ENCODE measurements at places on chromosomes 7 and 10. TPM values are rescaled to one million over a fixed set of nuclear protein-coding genes. Genes with fewer than 3 reads are reported as not detected.

FERD3L gene
- not detected for total RNA-seq

LIPA gene
- total RNA-seq: 15.6 TPM

DOCK4 gene
- 0.31 TPM for total RNA-seq

AQP1 gene
- total RNA-seq: 0.22 TPM

NRP1 gene
- 0.06 TPM for total RNA-seq

PODXL gene
- 0.47 TPM for total RNA-seq

DNA sequence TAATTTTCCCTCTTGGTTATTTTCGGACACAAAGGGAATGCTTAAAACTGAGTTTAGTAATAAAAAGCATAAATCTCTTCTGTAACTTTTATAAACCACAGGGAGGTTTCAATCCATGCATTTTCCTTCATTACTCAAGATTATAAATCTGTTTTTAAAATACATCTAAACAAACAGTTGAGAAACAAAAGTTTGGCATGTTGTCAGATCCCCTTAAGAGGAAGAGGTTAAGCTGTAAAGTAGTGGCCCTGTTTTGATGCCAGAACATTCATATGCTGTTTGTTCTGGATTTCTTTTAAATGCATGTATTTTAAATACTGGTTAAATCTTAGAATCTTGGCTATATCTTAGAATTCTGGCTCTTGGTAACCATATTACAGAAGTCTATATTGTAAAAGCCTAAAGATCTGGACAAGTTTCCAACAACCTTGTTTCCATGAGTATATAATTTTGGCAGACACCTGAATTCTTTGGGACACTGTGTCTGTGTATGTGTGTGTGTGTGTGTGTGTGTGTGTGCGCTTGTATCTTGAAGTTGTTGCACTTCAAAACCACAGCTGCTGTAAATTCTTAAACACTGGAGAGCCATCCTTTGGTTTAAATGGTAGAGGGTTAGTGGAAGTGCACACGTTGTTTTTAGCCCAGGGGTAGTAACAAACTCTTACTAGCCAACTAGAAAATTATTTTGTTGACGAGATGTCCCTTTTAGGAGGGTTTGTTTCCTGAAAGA lies 6.8 kb upstream of the SEMA4G start:
- no peak for DNase-seq

- no peak for DNase-seq
These were observed 32.0 kb downstream of the JAKMIP3 start for GRCh38 chr10:132097609-132098377.

DNA sequence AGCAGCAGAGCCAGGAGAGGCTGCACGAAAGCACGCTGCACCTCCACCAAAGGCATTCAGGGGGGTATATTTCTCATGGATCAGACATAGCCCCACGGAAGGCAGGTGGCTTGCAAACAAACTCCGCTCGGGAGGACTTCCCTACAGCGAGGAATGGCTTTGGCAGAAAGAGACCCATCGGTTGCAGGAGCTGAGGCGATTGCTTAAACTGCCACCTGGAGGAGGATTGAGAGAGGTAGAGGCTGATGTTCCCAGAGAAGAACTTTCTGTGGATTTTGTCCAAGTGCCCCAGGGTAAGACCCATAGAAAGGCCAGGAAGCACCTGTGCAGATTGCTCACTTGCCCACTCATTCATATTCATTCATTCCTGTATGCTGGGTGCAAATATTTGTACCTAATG lies 89.1 kb downstream of the NEUROD6 start:
- no peak for DNase-seq

GRCh38 chr7:23373151-23374004 lies 74.2 kb downstream of the MALSU1 start:
- no peak for DNase-seq

DNA sequence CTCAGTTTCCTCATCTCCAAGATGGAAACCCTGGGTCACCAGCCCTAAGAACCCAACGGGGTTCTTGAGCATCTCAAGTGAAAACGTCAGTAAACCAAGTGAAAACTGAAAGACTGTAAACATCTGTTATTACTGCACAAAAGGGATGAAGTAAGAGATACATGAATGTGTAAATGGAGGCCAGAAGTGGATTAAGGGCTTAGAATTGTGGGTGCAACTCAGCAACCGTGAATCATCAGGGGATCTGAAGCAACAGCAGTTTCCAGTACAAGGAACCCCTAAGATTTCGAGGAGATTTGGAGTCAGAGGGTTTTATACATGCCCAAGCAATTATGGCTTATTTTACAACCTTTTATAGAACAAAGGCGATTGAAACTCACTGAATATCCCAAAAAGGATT lies 95.7 kb upstream of the SVIL start:
- no peak for DNase-seq

- DNase-seq: no peak
These were observed 31.6 kb downstream of the ST7 start for GRCh38 chr7:116984917-116985316.

DNA sequence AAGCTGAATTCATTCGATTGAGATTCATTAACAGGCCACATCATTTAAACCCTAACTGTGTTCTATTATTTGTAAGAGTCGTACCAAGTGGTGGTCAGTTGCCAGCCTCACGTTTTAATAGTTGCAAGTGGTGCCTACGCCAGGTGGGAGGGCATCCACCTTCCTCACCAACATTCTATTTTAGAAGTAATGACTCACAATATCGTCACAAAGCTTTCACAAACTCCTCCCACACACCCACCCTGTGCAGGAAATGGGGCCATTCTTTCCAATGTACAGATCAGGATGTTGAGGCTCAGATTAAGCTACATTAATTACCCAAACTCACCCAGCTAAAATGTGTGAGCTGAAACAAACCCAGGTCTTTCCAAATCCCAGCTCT lies 77.3 kb upstream of the SAMD8 start:
- no peak for DNase-seq

- no peak for DNase-seq
These were observed 14.2 kb downstream of the DUSP5 start for GRCh38 chr10:110511734-110512449.

DNA sequence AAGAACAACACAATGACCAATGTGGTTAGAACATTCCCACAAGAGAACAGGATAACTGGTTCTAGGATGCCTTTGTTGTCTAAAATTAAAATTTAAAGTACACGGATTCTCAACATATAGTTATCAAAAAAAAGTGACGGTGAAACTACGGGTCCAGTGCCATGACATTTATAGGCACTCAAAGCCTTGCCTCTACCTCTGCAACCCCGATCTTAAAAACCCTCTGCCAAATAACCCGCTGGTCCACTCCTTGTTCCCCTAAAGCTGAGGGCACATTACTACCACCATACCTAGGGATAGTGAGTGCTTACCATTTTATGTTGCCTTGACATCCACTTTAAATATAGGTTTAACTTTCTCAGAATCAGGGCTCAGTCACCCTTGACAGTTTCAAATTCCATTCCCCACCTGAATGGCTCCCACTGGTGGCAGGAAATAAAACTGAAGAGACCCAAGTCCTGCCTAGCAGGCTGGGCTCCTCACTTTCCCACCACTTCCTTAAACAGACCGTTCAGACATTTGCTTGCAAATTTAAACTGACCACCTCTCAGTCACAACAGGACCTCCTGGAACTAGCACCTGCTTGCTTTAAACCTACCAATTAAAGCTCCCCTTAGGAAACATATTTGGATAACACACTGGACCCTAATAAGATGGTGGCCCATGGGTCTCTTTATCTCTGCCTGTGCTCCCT lies 169.9 kb upstream of the ASAH2 start:
- DNase-seq: no peak

DNA sequence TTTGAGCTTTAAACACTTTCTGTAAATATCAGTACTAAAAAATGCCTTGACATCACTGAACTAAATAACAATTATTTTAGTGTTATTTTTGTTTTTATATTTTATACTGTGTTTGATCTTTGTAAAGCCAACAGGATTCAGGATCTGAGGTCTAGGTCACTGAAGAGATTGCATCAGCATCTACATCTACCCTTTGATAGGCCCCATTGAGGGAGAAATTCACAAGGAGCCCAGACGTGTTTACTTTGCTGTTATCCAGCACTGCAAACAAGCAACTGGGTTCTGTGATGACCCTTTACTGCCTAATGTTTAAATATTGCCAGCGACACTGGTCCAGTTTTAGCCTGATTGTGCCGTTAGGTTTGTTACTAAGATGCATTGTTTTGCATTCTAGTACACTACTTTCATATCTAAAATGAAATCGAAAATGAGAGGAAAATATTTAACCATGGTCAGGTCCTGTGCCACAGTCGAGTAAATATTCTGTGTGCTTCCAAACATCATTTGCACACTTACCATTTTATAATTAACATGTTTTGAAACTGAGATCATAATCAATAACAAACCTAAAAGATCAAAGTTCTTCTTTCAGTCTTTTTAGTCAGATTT lies 48.7 kb downstream of the SP8 start:
- no peak for DNase-seq

DNA sequence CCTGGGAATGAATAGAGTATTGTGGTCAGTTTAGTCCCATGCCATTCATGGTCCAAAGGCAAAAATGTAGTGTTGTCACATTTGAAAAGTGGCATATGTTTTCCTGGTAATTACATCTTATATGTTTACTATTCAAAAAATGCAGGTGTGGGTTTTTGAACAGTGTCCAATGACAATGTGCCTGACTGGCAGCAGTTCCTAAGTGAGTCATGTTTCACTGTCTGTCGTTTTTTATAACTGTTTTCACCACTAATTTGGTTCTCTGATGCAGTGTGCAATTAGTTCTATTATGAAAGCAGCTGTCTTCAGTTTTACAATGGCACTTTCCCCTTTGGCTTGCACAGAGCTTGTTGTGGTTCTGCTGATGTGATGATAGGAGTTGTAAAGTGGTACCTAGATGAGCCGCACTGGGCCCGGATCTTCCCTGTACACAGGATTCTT lies 162.3 kb downstream of the SEM1 start:
- no peak for DNase-seq

- no peak for DNase-seq
These were observed 31.6 kb upstream of the CCDC71L start for GRCh38 chr7:106692450-106693051.

DNA sequence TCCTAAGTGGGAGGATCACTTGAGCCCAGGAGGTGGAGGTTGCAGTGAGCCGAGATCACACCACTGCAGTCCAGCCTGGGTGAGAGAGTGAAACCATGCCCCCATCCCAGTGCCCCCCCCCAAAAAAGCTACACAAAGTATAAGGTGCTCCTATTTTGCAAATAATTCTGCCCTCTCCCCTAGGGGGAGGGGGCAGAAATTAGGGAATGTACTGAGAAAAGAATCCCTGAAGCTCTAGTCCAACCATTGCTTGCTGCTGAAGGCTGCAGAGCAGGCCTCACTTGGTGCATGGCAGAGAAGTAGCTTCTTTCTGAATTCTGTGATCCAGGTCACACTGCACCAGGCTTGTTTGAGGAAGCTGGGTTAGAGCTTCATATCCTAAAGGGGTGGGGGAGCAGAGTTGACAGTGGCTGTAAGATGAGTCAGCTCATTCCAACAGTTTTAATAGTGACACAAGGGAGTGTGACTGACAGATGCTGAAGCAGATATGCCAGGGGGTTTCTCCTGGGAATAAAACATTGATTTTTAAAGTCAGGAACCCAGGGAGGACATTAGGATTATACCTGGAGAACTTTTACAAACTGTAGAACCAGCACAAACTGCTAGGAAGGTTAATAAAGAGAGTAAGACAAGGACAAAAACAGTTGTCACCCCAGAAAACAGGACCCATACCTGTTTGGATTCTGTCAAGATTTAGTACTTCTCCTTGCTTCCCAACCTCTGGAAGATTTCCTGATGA lies 32.8 kb upstream of the STRIP2 start:
- DNase-seq: peak; percentile 11

DNA sequence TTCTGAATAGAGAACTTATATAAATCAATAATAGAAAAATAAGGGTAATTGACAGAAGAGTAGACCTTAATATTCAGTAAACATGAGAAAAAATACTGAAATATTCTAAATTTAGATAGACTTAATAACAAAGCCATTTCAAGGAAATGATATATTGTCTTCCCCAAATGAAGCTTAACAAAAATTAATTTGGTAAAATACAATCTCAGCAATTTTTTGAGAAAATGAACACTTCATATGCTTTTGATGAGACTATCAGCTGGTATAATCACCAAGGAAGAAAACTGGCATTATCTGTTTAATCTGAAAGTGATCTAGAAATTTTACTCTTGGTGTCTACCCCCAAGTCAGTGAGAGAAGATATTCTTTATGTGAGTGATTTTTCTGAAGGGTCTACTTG lies 1.7 kb upstream of the FAM237B start:
- no peak for DNase-seq

DNA sequence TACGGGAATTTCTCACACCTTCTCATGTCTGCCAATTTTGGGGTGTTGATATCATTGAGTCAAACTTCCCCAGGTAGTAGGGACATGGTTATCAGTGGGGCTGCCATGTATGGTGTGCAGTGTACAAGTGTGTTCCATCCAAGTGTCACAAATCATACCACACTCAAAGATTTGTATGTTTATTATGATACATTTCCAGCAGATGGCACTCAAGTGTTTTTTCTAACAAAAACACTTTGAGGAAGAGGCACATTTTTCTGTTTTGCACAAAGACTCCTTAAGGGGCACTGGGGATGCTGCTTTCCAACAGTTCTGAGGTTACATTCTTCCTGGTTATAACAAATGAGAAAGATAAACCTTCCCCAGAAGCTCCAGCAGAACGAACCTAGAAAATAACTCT lies 414.5 kb downstream of the REEP3 start:
- DNase-seq: no peak

DNA sequence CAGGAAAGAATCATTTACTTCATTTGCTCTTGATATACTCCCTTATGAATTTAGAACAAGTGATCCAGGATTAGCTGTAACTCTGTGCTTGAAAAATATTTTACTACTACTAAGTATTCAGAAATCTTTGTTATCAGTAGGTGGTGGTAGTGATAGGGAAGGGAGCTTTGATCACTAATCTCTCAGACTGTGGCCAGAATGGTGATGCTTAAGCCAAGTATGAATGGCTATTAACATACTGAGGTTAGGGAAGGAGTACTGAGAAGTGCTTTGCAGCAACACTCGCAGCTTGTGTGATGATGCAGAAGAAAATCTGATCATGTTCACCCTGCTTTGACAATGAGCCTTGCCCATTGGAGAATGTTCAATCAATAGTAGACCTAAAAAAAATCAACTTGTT lies 29.3 kb downstream of the AP3M1 start:
- no peak for DNase-seq

DNA sequence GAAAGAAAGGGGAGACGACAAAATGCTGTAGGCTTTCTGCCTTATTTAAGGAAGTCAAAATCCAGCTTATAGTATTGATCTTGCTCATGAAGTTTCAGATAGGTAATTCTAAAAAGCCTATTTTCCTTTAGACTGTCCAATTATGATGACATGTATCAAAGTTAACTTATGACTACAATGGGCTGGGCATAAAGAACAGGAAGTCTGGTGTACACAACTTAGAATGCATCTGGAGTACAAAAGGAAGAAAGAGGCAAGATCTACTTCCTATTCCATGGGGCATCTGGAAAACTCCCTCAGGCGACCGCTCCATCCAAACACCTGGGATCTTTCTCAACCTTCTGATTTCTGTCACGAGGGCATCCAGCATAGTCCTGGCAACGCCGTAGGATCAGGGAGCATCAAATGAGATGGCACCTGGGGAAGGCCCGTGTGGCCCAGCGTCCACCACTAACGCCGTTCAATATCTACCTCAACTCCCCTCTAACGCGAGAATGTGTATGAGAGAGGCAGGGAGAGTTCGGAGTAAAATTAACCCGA lies 512 bp downstream of the FAM24B start:
- no peak for DNase-seq
